ENCODE measurements at places on chromosomes 7 and 10.

- DNase-seq: no peak
Observed at GRCh38 chr10:98528805-98529183, 82.1 kb upstream of the HPS1 start.

DNA sequence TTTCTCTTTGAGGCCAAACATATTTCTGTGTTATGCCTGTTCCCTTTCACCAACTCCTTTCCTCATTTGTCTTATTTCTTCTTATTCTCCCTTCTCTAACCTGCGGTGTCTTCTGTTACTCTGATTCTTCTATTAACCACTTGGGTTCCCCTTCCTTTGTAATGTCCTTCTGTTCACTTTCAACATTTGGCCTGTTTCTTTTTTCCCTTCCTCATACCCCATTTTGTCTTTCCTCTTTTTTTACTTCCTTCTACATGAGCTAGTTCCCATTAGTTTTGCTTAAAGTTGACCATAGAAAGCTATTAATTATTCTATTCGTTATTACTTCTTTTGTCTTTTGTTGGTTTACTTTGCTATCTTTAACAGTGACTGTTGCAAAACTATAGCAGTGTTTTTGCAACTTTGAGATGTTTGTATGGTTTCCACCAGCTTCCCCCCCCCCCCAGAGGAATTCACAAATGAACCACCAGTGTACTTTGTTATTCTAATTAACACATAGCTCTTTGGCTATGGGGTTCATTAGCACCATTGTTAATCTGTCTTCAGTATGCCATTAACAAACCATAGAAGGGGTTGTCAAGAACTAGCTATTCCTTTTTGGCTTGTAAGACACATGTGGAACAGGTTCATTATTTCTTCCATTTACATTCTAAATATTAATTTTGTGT, 2.9 kb downstream of the LRGUK start:
- DNase-seq: no peak

- DNase-seq: no peak
Observed at GRCh38 chr7:7614018-7614741, 26.4 kb upstream of the UMAD1 start.

DNA sequence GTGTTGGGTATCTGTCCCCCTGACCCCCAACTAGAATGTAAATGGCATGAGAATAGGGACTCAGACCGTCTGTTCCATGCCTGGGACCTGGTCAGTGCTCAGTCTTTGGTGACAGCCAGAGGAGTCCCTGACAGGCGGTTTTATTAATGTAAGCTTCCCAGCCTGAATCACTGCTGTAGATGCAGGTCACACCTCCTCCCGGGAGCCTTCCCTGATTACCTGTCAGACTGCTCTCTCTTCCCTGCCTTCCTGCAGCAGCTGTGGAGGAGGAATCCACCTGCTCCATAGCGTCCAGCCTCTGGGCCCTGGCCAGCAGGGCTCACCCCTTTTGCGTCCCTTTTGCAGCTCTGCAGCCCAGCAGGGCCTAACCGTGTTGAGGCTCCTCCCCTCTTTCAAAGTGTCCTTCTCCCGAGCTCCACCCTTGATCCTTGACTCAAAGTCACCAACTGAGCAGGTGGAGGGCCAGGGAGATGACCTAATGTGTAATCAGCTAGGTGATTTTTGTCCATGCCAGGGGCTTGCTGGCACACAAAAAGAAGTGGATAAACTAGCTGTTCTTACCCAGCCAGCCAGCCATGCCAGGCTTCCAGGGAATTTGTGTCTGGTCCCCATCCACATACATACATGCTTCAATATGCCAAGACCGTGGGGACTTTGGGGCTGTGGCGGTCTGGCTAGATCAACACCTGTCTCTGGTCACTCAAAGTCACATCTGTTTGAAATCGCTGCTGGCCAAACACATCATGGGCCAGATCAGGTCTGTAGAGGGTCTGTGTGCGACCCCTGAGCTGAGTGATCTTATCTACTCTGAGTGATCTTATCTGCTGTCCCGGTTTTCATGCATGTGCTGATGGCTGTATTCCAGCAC, 195.1 kb downstream of the CCDC3 start:
- DNase-seq: no peak

- DNase-seq: no peak
Observed at GRCh38 chr7:45653209-45653907, 79.2 kb downstream of the ADCY1 start.

Data from thymus (tissue), 14 donors.